T1000 (cell line): ENCODE measurements at places on chromosomes 4 and X.

GRCh38 chr4:98374643-98375042, 113.5 kb downstream of the RAP1GDS1 start:
- no peak for DNase-seq

DNA sequence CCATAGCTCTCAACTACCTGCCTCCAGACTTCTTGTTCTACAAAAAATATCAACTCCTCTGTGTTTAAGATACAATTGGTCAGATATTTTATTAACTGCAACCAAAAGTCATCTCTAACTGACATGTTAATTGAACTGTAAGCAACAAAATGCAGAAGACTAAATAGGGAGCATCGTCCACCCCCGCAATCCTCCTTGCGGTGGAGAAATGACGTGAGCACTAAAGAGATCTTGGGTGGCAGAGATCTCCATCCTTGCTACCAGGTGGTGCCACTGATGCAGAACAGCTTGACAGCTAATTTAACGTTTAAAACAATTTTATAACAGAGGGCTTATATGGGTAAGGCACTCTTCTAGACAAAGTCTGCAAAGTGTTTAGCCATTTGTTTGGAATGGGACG, 164.4 kb upstream of the FTHL17 start:
- DNase-seq, result no peak

DNA sequence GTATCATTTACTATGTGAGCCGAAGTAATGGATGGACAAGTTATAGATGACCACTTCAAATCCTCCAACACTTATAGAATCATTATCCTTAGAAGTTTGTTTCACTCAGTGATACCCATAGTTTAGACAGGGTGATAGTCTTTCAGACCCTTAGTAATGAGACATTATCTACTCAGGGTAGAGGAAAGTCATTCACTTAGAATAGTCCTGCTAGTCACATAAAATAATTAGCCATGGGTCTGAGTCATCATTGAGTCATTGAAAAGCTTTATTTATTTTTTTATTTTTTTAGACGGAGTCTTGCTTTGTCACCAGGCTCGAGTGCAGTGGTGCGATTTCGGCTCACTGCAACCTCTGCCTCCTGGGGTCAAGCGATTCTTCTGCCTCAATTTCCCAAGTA, 321.7 kb upstream of the FSTL5 start:
- no peak for DNase-seq

DNA sequence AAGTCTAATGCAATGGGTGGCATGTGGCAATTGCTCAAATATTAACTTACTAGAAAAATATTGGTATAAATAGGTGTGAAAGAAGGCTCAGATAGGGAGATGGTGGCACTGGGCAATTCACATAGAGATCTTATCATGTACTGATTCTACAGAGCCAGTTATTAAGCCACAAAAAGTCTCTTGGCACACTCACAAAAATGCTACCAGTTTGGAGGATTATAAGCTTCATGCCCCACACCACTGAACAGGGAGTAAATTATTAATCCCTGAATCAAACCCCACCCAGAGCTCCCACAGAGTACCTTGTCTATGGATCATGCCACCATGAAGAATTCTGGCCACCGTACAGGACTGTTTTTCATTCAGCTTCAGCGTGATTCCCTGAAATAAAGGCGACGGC, 13.8 kb downstream of the MPP1 start:
- no peak for DNase-seq

DNA sequence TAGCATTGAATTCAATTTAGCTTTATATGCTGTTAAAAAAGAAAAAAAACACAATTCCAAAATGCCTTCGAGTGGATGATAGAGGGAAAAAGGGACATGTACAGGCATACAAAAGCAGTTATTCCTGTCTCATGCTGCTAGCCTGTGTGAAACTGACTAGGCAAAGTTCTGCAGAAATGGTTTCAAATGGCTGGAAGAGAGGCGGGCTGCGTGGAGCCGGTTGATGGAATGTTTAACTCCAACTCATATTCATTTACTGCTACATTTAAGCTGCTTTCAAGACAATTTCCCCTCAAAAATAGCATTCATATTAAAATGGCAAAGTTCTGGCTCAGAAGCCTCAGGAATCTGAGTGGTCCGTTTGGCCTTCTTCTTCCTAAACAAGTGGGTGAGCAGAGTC, 143.8 kb upstream of the PPARGC1A start:
- DNase-seq, result no peak

DNA sequence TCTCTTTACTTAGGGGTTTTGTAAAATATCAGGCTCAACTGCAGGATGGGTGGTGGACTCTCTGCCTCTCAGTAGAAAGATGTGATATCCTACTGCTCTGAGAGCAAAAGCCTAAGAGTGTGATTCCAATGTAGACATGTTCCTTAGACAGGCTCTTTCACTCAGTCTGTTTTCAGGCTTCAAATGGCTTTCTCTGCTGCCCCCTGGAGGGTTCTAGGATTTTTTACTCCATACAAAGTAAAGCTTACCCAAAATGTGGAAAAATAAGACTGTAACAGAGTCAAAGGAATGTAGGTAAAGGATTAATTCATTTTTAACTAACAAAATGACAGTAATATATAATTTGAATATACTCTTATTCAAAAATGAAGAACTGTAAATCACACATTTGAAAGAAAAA, 32.1 kb downstream of the ZGRF1 start:
- DNase-seq, result no peak

DNA sequence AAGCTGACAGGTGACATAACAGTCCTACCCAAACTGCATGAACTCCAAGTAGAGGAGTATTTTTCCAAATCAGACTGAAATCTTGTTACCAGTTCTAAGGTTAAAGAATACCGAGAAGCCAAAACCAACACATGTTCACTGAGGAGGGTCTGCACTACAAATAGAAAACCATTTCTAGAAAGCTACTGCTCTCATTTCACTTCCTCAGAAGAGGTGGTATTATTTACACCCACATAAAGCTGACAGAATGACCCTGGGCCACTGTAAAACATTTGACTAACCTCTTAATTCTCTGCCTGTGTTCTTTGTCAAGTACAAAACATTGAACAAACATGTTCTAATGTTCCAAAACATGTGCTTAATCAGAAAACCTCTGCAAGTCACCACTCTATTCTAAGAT, 95.8 kb downstream of the IQCM start:
- no peak for DNase-seq

DNA sequence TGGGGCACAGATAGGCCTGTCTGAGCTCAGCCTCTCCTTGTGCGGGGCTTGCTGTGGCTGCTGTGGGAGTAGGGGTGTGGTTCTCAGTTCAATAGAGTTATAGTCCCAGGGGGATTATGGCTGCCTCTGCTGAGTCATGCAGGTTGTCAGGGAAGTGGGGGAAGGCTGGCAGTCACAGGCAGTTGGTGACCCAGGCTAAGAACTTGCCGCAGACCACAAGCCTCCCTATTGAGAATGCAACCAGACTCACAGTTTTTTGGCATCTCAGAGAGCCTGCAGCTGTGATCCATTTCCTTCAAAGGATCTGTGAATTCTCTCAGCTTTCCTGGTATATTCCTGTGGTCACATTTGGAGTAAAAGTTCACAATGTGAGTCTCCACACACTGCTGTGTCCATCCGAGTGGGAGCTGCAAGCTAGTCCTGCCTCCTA, 364.9 kb downstream of the ZNF674 start:
- DNase-seq, result peak; percentile 53

DNA sequence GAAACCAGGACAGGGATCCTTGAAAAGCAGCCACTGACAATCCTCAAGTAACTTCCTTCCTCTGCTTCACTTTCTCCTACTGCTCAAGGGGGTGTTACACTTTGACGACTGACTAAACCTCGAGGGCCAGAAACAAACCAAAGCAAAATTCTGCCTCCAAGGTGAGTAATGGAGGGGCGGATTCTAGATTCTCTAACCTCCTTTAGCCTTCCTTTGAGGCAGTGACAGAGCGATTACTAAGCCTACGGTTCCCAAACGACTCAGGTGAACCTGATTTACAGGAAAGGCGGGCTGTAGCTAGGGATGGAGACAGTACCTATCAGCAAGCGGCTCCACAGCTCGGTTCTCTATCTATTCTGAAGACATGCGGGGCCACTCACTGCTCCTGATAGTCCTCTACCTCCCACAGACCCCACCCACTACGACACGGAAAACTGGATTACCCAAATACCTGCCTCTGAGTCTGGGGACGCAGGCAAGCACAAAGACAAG, 487 bp downstream of the TBCK start:
- no peak for DNase-seq

GRCh38 chr4:1990676-1991075, 18.1 kb downstream of the NELFA start:
- no peak for DNase-seq

DNA sequence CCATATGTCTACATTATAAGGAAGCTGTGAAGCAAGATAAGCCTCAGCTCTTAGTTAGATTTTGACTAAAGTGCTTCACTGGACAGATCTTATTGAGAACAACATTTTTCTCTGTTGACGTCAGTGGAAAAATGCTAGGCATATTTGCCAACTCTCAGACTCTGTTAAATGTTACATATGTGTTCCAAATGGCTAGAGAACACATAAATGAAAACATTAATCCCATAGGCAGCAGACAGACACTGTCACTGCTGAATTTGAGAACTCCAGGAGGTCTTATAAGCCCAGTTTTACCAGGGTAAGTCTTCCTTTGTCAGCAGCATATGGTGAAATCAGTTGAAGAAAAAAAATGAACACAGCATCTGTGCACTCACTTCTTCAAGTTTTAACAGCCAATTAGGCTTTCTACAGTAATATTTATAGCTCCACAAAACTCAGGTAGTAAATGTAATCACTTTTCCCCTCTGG, 186.9 kb downstream of the CAMK2D start:
- no peak for DNase-seq

GRCh38 chr4:36551697-36552214, 270.3 kb downstream of the DTHD1 start:
- DNase-seq, result no peak

DNA sequence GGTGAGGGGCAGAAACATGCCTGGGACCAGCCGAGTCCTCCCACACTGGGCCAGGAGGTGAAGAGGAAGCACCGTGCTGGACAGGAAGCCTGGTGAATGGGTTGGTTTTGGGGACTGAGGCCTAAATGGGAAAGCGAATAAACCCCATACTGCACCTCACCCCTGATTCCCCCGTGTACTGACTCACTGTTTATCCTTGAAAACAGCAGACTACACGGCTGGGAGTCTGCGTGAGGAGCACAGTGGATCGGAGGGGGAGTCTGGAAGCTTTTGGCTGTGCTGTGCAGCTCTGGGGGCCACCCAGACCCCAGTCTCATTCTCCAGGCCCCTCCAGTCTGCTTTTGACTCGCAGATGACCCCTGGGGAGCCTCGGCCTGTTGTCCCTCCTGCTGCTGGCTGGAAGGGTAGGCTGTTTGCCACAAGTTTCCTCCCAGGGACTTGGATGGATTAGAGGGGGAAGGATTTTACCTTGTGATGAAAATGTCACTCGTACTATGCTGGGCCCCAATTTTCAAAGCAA, 90.0 kb downstream of the PSAPL1 start:
- no peak for DNase-seq

GRCh38 chr4:2847302-2847871, 3.7 kb downstream of the ADD1 start:
- no peak for DNase-seq

DNA sequence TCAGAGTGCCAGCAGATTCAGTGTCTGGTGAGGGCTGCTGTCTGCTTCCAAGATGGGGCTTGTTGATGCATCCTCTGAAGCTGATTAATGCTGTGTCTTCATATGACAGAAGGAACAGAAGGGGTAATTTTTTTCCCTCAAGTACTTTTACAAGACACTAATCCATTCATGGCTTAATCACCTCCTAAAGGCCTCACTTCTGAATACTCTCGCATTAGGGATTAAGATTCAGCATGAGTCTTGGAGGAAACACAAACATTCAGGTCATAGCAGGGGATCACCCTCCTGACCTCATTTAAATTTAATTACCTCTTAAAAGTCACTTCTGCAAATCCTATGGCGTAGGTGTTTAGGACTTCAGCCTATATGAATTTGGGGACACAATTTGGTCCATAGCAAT, 1145.5 kb upstream of the PCDH10 start:
- no peak for DNase-seq

DNA sequence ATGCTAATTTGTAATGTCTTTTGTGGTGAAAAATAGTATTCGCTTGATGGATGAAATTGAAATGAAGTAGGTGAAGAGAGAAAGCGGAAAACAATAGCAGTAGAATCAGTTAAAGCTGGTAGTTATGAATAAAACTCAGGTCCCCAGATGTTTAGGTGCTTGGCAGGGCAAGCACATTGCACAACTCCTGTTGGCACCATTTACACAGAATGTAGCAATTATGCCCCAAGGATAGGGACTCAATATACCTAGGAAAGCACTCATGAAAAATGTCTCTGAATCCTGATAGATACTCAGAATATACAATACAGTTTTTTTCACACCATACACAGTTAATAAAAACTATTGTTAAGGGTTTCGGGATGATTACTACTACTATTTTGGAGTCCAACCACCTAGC, 26.5 kb upstream of the GRIA3 start:
- DNase-seq, result no peak

DNA sequence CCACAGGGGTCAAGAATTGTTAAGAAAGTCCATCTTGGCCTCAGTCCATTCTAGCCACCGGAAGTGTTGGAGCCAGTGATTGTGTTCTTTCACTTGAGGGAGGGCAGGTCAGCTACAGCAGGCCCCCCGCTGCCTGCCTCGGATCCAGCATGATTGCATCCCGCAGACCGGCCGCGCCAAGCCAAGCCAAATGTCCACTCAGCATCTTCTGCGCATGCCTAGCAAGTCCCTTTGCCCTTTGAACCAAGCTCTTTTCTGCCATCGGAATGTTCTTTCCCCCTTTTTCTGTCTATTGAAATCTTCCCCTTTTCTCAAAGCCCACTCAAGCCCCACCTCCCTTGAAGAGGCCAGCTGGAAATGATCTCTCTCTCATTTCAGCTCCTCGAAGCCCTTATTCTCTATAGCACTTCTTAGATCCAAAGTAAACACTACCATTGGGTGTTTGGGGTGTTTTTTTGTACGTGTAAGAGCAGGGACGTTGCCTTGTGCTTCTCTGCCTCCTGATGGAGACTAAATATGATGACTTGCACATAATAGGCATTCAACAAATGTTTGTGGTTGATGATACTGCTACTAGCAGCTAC, 147.8 kb upstream of the BCOR start:
- no peak for DNase-seq

GRCh38 chr4:114582621-114583020, 16.0 kb upstream of the UGT8 start:
- no peak for DNase-seq

GRCh38 chrX:48782795-48783194, 3.6 kb upstream of the GATA1 start:
- no peak for DNase-seq

DNA sequence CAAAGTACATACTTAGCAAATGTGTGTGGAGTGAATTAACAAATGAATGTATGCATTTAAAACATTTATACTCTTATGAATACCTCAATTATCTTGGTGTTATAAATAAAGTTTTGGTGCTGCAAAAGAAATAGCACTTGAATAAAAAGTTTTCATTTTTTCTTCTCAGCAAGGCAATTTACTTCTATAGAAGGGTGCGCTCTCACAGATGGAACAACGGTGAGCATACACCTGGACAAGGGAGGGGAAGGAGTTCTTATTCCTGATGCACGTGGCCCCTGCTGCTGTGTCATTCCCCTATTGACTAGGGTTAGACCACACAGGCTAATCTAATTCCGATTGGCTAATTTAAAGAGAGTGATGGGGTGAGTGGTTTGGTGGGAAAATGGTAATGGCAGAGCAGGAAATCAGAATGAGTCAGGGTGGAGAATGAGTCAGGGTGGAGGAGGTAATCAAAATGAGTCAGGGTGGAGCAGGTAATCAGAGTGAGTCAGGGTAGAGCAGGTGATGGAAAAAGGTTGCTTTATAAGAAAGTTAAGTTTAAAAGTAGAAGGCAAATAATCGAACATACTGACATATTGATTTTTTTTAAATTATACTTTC, 28.2 kb upstream of the PGK1 start:
- DNase-seq, result no peak

GRCh38 chr4:178037459-178038214, 595.4 kb upstream of the AGA start:
- no peak for DNase-seq
